Daoy (cell line): ENCODE measurements at places on chromosomes 6 and 20. TPM values are rescaled to one million over a fixed set of nuclear protein-coding genes. Genes with fewer than 3 reads are reported as not detected.

DNA sequence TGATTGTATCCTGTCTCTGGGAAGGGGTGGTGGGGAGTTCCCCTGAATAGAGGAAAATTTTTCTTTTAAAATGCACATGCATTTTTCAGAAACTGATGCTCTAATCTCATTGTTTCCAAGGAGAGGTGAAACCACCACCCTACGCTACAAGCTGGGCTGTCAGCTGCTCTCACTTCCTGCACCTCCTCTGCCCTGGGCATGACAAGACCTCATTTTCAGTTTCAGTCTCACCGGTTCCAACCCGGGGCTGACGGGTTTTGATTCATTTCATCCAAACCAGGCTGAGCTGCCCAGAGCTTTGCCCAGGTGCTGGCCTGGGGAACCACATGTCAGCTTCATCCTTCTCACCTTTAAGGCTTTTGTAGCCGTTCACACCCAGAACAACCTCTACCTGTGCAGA lies 99.7 kb downstream of the EYA2 start:
- DNase-seq, result peak; percentile 17

- no peak for DNase-seq
Measured at GRCh38 chr20:23230766-23231385, 119.7 kb upstream of the NXT1 start.

GRCh38 chr6:6724539-6725467 lies 136.3 kb downstream of the LY86 start:
- peak; percentile 80 for DNase-seq

- DNase-seq, result peak; percentile 88
Measured at GRCh38 chr6:133340557-133340956, 99.4 kb downstream of the EYA4 start.

- peak; percentile 34 for DNase-seq
Measured at GRCh38 chr6:24504649-24505586, 10.1 kb downstream of the ALDH5A1 start.

EDN3 gene
- not detected in 2 replicates for total RNA-seq

SLC13A3 gene
- 0.11 TPM in 1 of 2 replicates, not detected in the other for total RNA-seq

FAM50B gene
- 5.3 and 6.1 TPM in 2 replicates for total RNA-seq
